ENCODE measurements at places on chromosomes 16 and 17.

GRCh38 chr17:72622661-72623433, 469.6 kb downstream of the SLC39A11 start:
- no peak for DNase-seq

- DNase-seq, result no peak
Measured at GRCh38 chr17:7130621-7131422, 16.2 kb upstream of the ASGR2 start.

DNA sequence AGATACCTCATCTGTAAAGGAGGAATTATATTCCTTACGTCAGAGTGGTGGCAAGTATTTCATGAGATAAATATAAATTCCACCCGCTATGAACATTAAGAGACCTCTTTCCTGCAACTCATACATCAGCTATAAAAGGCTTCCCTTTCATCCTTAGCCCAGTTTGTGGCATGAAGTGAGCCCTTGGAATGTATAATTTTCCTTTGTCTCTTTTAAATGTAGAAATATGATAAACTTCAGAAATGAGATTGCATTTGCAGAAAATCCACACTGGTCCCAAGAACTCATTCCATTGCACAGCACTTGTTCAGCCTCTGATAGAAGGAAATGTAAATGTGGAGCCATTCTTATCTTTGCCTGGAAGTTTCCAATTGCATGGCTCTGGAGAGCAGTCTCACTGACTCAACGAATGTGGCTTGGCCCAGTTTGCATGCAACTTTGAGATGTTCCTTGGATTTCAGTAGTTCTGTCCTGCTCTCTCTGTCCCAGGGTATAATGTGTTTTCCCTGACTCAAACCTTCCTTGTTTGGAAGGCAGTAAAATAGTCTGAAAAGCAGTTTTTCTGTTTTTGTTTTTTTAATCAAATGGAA, 746.4 kb downstream of the CDH11 start:
- DNase-seq, result no peak

- DNase-seq, result no peak
Measured at GRCh38 chr16:46974352-46974751, 878 bp upstream of the DNAJA2 start.

- no peak for DNase-seq
Measured at GRCh38 chr16:30666681-30667080, 8.4 kb downstream of the FBRS start.

GRCh38 chr17:31269578-31269983, 27.5 kb downstream of the OMG start:
- DNase-seq, result peak; percentile 9

- no peak for DNase-seq
Measured at GRCh38 chr16:28196387-28196987, 15.3 kb downstream of the XPO6 start.

- no peak for DNase-seq
Measured at GRCh38 chr17:40361925-40362695, 2.4 kb downstream of the GJD3 start.

- no peak for DNase-seq
Measured at GRCh38 chr17:65902155-65902554, 289.8 kb downstream of the CEP112 start.

DNA sequence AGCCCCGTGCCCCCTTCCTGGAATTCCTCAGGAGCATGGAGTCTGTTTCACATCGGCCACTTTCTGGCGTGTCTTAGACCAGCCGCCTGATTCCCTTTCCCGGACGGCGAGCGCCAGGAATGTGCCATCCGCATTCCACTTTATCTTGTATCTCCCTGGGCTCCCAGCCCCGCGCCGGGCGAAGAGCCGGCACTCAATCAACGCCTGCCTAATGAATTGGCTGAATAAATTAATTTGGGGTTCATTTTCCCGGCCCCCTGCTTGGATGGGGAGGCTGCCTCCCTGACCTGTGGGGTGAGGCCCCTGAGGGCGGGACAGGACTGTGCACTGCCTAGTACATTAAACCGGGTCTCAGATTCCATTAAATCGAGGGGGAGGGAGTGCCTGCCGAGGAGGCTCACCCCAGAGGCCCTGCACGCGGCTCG, 282.3 kb upstream of the TNRC6C start:
- peak; percentile 30 for DNase-seq

GRCh38 chr17:72501404-72502370, 380.9 kb downstream of the SOX9 start:
- DNase-seq, result no peak

GRCh38 chr17:74280093-74280513, 6.1 kb downstream of the DNAI2 start:
- no peak for DNase-seq

DNA sequence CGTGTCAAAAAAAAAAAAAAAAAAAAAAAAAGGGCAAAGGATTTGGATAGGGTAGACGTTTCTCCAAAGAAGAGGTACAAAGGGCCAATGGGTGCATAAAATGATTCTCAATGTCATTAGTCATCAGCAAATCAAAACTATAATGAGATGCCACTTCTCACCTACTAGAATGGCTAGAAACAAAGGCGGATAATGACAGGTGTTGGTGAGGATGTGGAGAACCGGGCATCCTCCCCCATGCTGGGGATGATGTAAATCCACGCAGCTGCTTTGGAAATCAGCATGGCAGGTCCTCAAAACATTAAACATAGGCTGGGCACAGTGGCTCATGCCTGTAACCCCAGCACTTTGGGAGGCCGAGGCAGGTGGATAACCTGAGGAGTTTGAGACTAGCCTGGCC, 9.4 kb downstream of the ITGAX start:
- DNase-seq, result no peak

GRCh38 chr16:85391175-85391707, 221.9 kb upstream of the GSE1 start:
- no peak for DNase-seq

DNA sequence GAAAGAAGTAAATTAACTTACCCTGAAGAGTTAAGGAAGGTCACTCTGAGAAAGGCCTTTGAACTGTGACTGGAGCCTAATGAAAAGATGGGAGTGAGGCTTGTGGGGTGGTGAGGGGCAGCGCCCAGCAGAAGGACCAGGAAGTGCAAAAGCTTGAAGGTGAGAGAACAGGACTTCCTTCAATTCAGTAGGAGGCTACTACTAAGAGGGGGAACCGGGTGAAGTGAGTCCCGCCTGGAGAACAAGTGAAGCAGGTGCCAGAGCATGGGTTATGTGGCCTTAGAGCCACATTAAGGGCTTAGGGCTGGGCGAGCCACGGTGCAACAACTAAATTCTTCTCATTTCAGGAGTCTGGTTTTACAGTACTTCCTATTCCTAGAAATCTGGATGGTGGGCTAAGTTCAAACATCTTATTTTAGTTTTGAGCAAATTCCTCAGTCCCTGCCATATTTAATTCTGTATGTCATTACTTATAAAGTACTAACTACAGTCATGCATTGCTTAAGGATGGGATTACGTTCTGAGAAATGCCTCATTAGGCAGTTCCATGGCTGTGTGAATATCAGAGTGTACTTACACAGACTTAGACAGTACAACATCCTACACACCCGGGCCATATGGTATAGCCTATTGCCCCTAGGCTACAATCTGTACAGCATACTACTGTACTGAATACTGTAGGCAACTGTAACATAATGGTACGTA, 5.1 kb downstream of the CFAP20 start:
- DNase-seq, result no peak

- DNase-seq, result no peak
Measured at GRCh38 chr16:18800293-18800692, 1.1 kb downstream of the ARL6IP1 start.

GRCh38 chr17:75827308-75828075, 16.7 kb downstream of the UNC13D start:
- DNase-seq, result peak; percentile 79

GRCh38 chr17:34703533-34703932, 124.2 kb downstream of the TMEM132E start:
- peak; percentile 15 for DNase-seq

- no peak for DNase-seq
Measured at GRCh38 chr16:87418216-87418615, 26.1 kb downstream of the MAP1LC3B start.

DNA sequence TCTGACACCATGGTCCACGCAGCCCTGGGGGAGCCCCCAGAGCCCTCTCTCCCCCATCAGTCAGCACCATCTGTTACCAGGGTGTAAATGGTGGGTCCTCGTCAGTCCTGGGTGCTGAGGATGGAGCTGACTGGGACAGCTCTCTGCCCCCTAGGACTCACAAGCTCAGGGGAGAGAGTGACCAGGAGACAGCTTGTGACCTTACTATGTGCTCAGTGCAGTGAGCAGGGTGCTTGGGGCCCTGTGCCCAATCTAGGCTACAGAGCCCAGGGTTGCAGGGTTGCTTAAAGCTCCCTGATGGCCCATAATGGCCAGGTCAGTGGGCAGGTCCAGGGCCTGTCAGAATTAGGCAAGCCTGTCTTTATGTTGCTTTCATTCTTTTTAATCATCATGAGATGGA, 11.3 kb downstream of the MMP2 start:
- no peak for DNase-seq

GRCh38 chr16:35255186-35255803, 1795.9 kb downstream of the TP53TG3F start:
- no peak for DNase-seq

- DNase-seq, result no peak
Measured at GRCh38 chr16:26394409-26394808, 672.3 kb upstream of the C16orf82 start.

DNA sequence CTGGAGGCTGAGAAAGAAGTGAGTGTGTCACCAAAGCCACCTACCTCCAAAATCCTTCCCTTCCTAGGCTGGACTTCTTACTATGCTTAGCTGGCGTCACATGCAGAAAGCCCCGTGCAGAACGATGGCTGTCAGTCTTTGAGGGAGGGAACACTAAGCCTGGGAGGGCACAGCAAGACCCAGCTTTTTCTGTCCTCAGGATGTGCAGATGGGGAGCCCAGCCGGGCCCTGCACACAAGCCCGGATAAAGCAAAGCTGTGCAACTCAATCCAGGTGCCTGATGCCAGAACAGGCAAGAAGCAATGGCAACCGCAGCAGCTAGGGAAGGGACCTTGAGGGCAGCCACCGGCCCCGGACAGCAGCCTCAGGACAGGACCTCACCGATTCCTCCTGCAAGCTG, 13.9 kb upstream of the USP36 start:
- DNase-seq, result no peak

GRCh38 chr17:17353625-17354484, 50.7 kb downstream of the NT5M start:
- no peak for DNase-seq

GRCh38 chr16:82504836-82505235, 121.9 kb upstream of the CDH13 start:
- no peak for DNase-seq

- no peak for DNase-seq
Measured at GRCh38 chr16:51439271-51439670, 288.2 kb upstream of the SALL1 start.

DNA sequence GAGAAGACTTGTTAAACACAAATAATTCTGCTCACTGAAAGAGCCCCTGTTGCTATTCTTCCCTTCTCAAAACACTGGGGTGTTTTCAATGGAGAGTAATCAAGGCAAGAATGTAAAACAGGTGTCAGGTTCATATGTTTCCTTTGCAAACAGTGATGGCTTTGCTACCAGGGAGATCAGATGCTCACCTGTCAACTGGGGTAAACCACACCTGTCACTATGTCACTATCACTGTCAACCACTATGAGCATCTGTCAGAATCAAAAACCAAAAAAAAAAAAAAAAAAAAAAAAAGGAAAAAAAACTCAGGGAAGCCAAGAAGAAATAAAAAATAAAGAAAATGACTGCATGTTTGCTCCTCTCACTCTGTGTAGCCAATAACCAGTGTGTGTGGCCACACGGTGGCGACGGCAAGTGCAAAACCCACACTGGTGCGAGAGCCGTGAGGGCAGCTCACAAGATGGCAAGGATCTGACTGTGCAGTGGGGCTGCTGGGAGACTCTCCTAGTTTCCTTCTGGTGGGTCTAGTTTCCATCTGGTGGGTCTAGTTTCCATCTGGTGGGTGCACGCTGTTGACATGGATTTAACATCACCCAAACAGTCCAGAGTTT, 22.7 kb downstream of the USP22 start:
- DNase-seq, result no peak

DNA sequence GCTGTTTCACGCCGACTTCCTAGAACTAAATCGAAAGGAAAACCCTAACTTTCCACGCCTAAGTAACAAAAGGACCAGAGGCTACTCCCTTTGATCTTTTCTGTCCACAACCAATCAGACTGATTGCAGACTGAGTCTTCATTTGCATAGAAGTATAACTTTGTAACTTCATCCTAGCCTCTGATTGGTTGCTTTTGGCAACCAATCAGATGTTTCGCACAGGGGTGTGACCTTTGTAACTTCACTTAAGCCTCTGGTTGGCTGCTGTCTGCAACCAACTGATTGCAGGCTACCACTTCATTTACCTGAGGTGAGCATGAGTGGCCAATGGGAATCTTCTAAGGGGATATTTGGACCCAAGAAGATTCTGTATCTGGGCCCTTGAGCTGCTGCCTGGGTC, 17.4 kb upstream of the ICAM2 start:
- DNase-seq, result no peak

- DNase-seq, result no peak
Measured at GRCh38 chr17:27466376-27466742, 10.1 kb downstream of the KSR1 start.

- no peak for DNase-seq
Measured at GRCh38 chr16:88323546-88324330, 59.0 kb upstream of the ZNF469 start.

DNA sequence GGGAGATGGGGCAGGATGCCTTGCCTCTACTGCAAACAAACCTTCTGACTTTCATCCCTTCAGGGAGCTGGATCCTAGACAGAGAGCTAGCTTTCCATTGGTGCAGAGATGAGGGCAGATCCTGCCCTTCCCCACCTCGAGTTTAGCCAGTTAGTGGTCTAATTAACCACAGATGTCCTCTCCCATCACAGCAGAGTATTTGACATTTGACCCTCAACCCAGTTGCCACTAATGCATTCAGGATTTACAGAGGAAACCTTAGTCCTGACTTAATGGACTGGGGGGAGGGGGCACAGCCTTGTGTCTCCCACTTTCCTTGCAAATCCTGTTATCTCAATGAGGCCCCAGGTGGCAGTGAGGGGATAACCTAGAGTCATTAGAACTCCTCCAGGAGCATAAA, 10.2 kb downstream of the PIP4K2B start:
- DNase-seq, result no peak

- no peak for DNase-seq
Measured at GRCh38 chr17:78137392-78138203, 7.0 kb downstream of the TMC8 start.
